NCI-H146 (cell line): ENCODE measurements at places on chromosomes 6 and 20.

GRCh38 chr20:17557675-17558006 is 12.2 kb upstream of the DSTN start:
- no peak for DNase-seq

DNA sequence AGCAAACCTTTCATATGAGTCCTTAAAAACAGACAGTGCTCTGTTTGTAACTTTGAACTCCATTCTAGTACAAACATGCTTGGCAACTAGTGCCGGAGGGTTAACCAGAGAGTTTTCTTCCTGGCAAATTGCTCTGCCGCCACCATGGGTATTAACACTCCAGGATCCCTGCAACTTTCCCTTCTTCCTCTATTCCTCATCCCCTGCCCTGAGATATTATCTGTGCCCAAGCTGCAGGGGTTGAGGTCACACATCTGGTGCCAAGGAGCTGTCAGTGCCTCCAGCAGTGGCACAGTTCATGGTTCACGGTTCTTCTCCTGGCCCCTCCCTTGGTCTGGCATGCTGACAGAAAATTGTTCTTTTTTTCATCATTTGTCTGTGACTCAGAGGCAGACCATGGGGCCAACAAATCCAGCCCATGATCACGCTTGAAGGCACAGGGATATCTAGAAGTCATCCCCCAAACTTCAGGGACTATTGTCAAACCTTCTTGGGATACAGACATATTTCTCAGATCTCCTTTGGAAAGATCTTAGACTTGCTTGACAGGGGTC is 77.5 kb downstream of the ATXN1 start:
- DNase-seq: no peak

- no peak for DNase-seq
Observed at GRCh38 chr6:90403489-90404381, 107.1 kb upstream of the BACH2 start.

- no peak for DNase-seq
Observed at GRCh38 chr20:46647469-46647868, 3.8 kb downstream of the SLC13A3 start.

DNA sequence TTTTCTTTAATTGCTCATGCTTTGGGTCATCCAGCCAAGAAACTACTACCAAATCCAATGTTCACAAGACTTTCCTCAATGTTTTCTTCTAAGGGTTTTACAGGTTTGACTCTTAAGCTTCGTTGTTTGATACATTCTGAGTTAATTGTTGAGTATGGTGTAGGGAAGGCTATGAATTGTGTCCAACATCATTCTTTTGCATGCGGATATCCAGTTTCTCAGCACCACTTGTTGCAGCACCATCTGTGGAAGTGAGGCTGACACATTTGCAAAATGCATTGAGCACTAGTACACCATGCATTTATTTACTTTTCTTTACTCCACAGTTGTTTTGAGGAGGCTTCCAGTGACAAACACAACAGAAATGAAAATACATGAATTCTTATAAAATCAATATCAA is 17.2 kb downstream of the MICA start:
- DNase-seq: no peak
